GM18507 (cell line): ENCODE measurements at places on chromosomes 11 and 22.
A peak's percentile ranks its signal among the peaks of the same experiment; 100 is the strongest.

DNA sequence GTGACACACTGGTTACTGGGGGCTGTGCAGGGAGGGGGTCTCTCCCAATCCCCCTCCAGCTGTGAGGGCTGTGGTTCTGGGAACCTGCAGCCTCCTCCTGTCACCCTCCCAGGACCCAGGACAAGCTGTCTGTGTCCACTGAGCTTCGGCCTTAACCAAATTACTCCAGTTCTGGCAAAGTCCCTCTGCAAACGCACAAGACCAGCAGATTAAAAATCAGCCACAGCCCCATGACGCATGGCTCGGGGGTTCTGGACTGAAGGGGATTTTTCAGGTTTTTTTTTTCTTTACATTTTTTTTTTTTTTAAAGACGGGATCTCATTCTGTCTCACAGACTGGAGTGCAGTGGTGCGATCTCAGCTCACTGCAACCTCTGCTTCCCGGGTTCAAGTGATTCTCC lies 32.2 kb upstream of the A4GALT start:
- DNase-seq: no peak

GRCh38 chr11:57158180-57158579 lies 23.6 kb upstream of the LRRC55 start:
- no peak for DNase-seq

DNA sequence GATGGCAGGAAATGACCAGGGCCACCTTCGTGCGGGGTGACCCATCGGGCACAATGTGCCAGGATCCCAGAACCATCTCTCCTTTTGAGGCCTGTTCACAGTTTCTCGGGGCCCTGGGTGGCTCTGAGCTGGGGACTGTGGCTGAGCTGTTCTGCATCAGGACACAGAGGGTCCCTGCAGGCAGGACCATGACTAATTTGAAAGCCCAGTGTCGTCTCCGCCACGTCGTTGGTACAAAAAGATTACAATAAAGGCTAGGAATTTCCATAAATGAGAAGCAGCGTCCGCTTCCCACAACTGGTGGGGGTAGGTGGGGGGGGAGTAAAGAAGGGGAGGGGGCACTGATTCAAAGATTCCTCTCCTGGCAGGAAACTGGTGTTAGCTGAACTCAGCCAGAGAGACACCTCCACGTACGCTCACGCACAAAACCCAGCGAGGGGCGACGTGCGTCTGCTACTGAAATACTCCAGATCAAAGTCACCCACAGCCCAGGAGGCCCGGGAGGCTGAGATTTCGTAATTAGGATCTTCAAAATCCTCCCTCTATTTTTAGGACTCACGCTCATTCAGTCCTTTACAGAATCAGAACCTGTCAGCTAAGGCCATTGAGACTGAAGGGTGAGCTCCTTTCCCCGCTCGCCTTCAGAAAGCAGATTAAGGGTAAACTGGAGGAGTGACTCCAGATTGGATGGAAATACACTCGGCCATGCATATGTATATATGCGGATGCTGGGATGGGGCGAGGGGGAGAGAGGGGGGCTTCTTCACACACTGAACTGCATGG lies 11.0 kb downstream of the MN1 start:
- DNase-seq: no peak

- DNase-seq: no peak
These were observed 262.8 kb downstream of the BRD1 start for GRCh38 chr22:49564666-49565515.

- DNase-seq: no peak
These were observed 47.6 kb upstream of the NAV2 start for GRCh38 chr11:19664886-19665548.

GRCh38 chr11:111312076-111312475 lies 13.7 kb downstream of the POU2AF3 start:
- no peak for DNase-seq

GRCh38 chr22:44242946-44243724 lies 62.4 kb downstream of the PARVG start:
- DNase-seq: no peak

- no peak for DNase-seq
These were observed 2.7 kb upstream of the BACE1 start for GRCh38 chr11:117318738-117319137.

DNA sequence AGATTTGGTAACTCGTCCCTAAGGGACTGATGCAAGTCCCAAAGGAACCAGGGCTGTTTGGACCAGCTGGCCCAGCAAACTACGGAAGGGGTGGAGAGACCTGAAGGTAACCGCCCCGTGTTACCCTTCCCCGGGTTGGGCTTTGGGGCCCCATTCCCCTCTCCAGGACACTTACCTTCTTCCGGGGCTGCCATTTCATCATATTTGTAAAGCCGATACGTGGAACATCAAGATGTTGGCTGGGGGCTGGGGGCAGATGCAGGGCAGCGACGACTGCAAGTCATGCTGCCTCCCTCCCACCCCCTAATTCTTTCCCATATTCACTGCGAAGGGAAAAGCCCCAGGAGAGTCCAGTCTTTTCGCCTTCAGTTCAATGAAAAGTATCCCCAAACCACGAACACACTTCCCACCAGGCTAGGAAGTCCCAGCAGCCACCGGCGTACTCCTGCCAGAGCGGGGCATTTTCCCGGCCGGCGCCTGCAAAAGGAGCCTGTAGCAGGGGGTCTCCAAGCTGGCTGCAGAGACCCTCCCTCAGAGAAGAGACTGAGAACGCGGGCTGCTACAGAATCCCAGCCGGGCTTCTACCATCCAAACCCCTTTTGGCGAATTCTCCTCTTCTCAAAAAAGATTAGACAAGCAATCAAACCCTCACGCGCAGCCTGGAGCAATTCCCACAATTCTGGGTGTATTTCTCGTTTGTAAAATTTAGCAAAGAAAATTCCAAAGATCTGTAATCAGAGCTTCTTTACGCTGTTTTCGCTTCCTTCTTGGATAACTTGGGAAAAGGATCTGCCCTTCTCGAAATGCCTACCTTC lies 236.7 kb downstream of the TTC28 start:
- DNase-seq: no peak

DNA sequence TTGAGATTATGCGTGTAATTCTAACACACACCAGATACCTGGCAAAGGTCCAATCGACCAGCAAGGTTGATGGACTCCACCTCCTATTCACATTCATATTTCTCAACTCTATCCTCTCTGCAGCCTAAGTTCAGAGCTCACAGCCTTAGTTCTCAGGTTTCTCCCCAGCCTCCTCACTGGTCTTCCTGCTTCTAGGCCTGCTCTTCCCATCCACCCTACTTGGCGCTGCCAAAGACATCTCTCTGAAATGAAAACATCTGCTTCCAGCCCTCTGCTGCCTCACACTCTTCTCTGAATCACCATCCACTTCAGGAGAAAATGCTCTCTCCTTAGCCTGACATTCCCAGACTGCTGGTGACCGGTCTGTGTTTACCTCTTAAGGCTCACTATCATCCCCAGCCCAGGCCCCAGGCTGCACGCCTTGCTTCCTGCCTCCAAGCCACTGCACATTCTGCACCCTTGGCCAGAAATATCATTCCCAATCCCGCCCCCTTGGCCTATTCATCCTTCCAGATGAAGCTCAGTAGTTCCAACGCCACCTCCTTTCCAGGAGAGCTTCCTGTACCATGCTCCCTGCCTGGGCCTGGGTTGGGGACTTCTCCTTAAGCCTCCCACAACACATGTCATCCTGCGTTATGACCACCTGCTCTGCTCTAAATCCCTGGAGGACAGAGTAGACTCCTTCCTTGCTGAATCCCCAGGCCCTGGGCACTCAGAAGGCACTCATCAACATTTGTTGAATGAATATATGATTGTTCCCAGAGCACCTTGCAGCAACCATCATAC lies 3.5 kb downstream of the ARRB1 start:
- no peak for DNase-seq

DNA sequence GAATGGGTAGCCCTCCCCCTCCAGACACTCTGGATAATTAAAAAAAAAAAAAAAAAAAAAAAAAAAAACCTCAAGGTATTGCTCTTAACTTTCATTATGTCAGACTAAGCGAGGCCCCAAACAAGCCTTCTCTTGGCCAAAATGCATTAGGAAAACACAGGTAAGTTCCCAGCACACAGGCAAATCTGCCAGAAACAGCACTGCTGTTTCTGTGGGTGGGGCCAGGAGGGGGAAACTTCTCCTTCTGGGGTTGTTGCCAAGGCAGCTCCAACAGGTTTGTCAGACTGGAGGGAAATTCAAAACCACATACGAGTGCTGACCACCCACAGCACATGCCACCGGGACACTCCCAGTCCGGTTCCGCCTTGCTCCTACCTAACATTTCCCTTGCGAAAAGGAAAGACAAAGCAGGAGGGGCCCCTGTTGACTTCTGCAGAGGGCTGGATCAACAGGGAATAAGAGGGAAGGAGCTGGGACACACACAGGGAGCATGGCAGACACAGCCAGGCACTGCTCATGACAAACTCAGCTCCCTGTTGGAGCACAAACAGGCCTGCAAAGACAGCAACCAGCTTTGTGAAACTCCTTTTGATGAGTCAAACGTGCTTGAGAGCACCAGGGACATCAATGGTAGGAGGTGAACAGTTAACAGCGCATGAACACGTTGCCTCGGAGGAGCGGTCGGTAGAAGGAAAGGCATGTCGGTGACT lies 55.0 kb downstream of the MYH9 start:
- DNase-seq: peak; percentile 37

- DNase-seq: no peak
These were observed 63.5 kb downstream of the MRTFA start for GRCh38 chr22:40572976-40573375.

- DNase-seq: no peak
These were observed 182.7 kb upstream of the SNX19 start for GRCh38 chr11:131099013-131099412.

- peak; percentile 70 for DNase-seq
These were observed 23.6 kb downstream of the ALX4 start for GRCh38 chr11:44286268-44286880.

GRCh38 chr11:58471892-58472291 lies 29.9 kb upstream of the OR5B12 start:
- DNase-seq: no peak

DNA sequence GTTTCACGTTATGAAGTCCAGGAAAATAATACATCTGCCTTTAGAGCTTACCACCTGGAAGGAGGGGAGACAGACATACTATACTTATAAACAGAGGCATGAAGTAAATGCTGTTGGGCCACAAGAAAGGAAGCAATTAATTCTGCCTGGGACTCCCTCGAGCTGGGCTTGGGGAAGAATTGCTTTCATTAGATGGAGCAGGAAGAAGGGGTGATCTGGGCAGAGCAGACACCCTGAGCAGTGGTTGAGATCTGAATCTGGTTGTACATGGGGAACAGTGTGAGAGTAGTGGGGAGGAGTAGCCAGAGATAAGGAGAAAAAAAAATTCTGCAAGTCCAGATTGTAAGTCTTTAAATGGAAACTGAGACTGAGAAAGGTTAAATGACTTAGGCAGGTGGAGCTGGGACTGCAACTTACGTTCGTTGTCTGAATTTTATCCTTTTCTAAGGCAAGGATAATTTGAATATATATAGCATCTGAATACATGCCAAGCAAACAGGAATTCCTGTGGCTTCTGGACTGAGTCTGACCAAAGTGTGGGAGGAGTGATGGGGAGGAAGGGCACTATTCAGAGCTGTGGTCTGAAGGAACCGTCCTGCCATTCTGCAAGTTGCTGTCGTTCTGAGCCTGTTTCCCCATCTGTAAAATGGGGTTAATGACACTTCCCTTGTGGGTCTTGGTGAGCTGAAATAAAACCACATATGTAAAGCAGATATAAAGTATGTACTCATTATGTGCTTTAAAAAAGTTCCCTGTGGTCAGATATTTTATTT lies 7.9 kb downstream of the NCAM1 start:
- no peak for DNase-seq

- no peak for DNase-seq
These were observed 130.4 kb downstream of the SLC1A2 start for GRCh38 chr11:35288817-35289541.

DNA sequence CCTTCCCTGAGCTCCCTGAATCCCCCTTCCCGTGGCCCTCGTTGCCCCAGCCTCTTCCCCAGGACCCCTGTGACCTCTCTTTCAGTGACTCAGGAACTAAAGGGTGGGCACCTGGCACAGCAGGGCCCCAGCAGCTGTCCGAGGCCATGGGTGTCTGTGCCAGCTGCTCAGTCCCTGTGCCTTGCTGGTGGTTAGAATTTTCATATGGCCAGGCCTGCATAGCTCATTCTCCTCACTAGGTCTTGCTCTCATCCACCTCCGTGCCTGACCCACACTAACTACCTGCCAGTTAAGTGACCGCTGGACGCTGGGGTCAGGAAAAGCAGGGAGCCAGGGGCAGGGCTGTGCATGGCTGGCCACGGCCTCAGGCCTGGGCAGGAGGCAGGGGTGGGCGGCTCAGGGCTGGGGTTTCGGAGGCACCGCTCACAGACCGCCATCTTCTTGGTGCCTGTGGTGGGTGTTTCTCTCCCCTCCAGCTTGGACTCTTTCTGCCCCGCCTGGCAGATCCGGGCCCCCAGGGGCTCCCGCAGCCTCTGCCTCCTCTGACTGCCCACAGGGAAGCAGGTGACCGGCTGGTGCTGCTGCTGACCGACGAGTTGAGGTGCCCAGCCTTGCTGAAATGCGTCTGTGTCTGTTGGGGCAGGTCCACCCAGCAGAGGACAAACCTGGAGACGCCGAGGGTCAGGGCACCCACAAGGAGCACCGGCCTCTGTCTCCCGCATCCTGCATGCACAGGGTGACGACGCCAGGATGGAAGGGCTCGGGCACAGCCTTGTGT lies 20.3 kb downstream of the MRGPRD start:
- DNase-seq: no peak

DNA sequence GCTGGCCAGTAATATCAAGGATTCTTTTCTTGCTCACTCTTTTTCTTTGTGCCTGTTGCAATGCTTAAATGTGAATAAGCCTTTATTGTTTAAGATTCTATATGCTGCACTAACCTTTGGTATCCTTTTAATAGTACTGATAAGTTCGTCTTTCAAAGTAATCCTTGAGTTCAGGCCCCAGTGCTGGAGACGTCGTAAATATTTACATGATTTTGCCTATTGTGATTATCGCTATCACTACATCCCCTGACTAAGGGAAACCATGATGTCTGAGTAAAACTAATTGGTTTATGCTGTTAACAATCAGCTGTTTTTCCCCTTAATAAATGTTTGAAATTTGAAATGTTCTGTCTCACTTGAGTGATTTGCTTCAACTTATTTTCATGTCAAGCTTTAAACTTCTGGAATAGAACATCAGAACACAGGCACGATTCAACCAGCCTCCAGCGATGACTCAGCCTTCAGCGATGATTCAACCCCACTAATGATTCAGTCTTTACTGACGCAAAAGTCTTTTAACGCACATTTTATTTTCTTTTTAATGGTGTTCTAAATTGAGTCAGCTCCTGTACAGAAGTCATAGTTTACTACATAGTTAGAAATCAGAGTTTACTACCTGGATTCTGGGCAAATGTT lies 3.9 kb downstream of the HTATIP2 start:
- no peak for DNase-seq
